ENCODE measurements at places on chromosomes 7 and 10. TPM values are rescaled to one million over a fixed set of nuclear protein-coding genes. Genes with fewer than 3 reads are reported as not detected.

The DDX21 gene
- 41.0 TPM for total RNA-seq

DNA sequence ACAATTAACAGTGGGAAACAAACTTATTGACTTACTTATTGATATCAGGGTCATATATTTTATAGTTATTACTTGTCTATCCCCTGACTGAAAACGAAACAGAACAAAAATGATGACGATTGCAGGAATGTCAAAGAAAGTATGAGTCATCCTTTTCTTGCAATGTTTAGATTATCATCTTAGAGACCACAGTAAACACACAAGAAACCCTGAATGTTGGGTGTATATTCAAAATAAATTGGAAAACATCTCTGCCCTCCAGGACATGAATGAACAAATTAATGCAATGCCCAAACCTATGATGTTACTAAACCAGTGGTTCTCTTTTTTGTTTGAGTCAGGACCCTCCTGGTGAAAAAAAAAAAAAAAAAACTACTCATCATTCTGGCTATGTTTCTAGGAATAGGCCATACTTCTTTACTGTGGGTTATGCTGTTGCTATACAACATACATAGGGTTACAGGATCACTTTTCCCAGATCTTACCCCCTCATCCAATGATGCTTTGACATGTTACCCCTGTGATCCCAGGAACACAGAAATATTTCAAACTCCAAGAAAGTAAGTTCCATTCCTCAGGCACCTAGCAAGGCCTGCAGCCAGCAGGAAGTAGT lies 623.4 kb upstream of the IGFBP3 start:
- no peak for DNase-seq

DNA sequence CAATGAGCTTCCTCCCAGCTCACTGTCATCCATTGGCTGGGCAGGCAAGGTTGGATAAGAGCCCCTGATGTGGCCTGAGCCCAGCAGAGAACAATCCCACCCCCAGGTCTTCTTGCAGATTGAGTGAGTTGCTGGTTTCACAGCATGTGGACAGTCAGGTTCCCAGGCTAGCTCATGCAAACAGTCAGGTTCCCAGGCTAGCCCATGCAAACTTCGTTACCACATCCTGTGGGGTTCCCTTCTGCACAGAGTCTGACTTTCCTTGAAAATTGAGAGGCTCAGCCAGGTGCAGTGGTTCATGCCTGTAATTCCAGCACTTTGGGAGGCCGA lies 67.1 kb downstream of the TMEM130 start:
- DNase-seq: no peak

GRCh38 chr7:68073701-68074100 lies 1077.1 kb downstream of the TYW1 start:
- DNase-seq: no peak

DNA sequence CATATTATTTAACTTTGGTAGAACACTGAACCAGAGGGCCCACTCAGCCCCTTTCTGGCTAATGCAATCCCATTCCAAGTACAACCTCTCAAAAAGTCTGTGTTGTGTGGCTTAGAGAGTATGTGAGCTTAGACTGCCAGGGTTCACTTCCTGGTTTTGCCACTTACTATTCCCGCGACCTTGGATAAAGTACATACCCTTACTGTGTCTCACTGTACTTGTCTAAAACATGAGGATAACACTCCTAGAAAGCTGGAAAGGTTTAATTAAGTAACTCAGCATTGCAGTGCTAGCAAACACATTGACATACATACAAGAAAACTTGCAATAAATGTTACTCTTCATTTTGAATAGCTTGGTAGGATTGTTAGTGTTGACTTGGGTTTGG lies 215.8 kb downstream of the CHCHD3 start:
- DNase-seq: no peak

The ASL gene
- total RNA-seq: 25.7 TPM

GRCh38 chr10:98340261-98340939 lies 72.4 kb upstream of the LOXL4 start:
- DNase-seq: no peak

DNA sequence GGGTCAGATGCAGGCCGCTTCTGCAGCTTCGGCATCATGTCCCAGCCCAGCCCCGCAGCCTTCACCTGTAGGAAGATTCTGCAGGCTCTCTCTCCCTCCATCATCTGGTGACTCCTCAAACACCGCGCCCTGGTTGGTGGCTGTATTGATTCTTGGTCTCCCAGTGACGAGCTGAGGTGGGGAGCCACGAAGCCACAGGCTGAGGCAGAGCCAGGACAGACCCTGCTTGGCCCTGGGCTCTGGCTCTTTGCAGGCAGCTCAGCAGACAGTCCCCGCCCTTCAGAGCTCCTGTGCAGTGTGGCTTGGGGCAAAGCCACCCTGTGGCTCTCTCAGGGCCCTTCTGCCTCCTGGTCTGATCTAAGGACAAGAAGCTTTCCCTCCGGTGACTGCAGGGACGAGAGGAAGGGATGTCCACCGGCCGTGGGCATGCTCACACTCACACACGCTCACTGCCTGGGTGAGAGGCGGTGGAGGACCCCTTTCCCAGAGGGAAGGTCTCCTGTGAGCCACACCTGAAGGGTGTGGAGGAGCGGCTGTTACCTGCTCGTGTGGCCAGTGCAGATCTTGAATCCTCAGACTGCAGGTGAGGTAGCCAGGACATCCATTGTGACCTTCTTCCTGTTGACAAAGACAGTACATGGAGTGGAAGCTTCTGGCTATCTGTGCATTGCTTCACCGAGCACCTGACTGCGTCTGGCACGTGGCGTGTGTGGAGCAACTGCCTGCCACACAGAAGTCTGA lies 79.6 kb downstream of the INPP5A start:
- DNase-seq: no peak

The RET gene
- 0.80 TPM for total RNA-seq

GRCh38 chr7:284762-285722 lies 4.9 kb upstream of the FOXL3 start:
- no peak for DNase-seq

DNA sequence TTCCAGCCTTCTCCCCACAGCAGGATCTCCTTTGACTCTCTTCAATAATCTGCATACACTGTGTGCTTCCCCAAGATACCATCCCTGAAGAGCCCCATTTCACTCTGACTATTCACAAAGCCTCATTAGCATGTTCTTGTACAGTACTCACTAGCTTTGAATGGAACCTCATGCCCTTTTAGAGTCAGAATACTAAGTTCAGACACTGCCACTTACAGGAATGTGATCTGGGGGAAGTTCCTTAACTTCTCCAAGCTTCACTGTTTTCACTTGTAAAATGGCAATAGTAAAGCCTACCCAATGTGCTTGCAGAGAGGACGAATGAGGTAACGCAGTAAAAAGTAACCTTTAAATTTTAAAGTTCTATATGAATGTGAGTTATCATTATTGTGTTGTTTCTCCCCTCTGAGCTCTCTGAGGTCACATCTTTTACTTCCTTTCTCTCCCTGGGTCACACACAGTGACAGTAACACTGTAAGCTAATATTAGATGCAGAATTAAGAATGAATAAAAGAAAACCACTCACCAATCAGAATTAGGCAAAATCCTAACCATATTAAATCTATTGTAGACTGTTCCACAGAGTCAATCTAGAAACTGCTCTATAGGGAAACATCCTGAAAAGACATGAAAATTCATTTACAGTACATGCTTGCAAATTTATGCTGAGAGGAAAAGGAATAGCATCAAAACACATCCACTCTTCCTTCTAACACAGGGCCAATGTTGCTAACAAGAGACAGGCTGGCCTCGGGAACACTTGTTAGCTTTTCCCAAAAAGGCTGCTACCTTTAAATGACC lies 64.2 kb upstream of the IL6 start:
- DNase-seq: no peak

GRCh38 chr7:95095966-95096540 lies 188.7 kb downstream of the PPP1R9A start:
- DNase-seq: no peak

DNA sequence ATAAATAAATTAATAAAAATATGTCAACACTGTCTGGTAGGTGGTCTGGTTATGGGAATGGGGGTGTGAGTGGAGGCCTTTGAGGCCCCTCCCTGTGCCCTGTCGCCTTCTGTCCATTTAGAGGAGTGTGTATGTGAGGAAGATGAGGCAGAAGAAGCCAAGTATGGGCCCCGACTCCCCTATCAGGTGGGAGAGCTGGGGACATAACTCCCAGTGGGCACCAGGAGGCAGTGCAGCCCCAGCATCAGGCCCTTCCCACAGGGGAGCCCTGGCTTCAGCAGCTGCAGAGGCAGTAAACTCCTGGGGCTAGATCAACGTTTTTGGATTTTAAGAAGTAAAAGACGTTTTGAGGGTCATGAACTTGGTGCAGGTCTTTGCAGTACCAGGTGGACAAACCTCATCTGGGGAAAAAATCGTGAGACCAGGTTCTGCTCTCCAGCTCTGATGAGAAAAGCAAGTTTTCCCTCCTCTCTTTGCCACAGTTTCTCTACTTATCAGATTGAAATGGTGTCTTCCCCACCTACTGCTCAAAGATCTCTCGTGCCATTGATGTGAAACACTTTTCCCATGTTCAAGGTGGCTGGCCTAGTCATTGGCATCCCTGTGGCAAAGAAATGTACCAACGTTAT lies 167.8 kb upstream of the EEPD1 start:
- peak; percentile 88 for DNase-seq

The MACC1 gene
- total RNA-seq: 0.98 TPM

The TMEM184A gene
- 0.27 TPM for total RNA-seq

- peak; percentile 83 for DNase-seq
Observed at GRCh38 chr7:98286093-98286539, 4.6 kb downstream of the BRI3 start.

DNA sequence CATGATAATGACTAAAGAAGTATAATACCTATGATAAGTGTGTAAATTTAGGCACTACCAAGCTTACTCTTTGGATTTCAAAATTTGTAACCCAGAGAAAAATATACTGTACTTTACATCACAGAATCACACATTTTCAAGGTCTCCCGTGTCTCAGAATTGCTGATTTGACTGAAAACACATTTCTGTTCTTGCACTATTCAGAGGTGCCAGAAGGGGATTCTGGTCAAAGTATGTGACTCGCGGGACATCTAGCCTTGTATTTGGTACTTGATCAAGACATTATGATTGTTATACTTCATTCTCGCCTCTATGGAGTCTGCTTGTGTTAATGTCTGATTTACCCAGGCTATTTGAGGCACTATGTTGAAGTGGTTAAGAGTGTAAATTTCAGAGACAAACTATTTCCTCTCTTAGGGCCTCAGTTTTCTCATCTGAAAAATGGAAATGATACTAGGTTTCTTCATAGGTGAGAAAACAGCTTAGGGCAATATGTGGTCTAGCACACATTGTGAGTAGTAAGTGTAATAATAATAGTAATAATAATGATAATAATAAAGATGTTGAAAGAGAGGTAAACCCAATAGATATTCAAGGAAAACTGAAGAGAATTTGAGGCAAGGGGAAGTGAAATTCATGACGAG lies 320.4 kb downstream of the RNLS start:
- no peak for DNase-seq

DNA sequence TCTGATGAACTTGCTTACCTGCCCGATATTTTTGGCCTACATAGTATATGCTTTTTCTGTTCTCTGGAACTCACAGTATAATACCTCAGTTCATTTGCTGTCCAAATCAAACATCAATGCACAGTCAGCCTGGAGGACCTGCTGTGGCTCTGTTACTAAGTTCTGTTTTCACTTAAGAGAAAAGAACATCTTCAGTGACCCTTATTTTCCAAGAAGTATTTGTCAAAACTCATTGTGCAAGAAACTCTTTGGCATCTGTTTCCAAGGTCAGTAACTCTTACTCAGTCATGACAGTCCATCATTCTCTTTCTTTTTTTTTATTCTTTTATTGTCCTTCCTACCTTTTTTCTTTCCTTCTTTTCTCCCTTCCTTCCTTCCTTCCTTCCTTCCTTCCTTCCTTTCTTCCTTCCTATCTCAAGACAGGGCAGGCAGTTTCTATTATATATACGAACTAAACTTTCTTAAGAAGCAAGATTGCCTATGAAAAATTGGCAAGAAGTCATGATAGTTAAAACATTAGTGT lies 37.8 kb upstream of the SEM1 start:
- no peak for DNase-seq

The CPA1 gene
- total RNA-seq: 4.1 TPM

The CPA2 gene
- 1.2 TPM for total RNA-seq

- no peak for DNase-seq
Observed at GRCh38 chr7:41621953-41622831, 80.7 kb downstream of the INHBA start.

- DNase-seq: no peak
Observed at GRCh38 chr10:124921261-124921660, 20.7 kb upstream of the ZRANB1 start.

The BLNK gene
- total RNA-seq: 13.1 TPM

GRCh38 chr7:29350351-29350750 lies 155.8 kb downstream of the CHN2 start:
- DNase-seq: no peak

DNA sequence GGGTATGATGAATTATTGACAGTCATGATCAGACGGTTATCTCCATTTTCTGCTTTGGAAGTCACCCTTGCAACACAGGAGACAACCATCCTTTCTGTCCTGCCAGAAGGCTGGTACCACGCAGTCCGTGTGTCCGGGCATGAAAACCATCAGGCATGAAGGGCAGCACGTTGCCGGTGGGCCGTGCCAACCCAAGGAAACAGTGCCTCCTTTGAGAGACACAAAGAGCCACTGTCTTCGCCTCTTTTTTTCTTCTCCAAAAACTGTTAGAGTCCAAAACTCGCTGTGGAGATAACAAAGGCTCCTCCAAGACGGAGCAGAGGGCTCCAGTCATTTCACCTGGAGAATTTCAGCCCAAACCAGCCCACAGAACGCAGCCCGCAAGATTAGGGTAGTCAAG lies 60.4 kb upstream of the ARHGAP21 start:
- DNase-seq: no peak

- DNase-seq: no peak
Observed at GRCh38 chr7:63998549-63998948, at the start of gene ZNF722. Gene ZNF722, plus strand, starts transcription at chr7:63998849. Its CDS starts 113 bp downstream, at chr7:63998962.

GRCh38 chr10:5656737-5657579 lies 9.4 kb downstream of the ASB13 start:
- no peak for DNase-seq

The FAM25C gene
- not detected for total RNA-seq

The UNCX gene
- not detected for total RNA-seq

The BAIAP2L1 gene
- total RNA-seq: 5.1 TPM

The GATA3 gene
- total RNA-seq: 2.6 TPM

The PAXIP1 gene
- 14.0 TPM for total RNA-seq

- DNase-seq: no peak
Observed at GRCh38 chr10:49120911-49121310, 5.6 kb upstream of the VSTM4 start.

- no peak for DNase-seq
Observed at GRCh38 chr7:21767300-21767900, 178.3 kb downstream of the CDCA7L start.

DNA sequence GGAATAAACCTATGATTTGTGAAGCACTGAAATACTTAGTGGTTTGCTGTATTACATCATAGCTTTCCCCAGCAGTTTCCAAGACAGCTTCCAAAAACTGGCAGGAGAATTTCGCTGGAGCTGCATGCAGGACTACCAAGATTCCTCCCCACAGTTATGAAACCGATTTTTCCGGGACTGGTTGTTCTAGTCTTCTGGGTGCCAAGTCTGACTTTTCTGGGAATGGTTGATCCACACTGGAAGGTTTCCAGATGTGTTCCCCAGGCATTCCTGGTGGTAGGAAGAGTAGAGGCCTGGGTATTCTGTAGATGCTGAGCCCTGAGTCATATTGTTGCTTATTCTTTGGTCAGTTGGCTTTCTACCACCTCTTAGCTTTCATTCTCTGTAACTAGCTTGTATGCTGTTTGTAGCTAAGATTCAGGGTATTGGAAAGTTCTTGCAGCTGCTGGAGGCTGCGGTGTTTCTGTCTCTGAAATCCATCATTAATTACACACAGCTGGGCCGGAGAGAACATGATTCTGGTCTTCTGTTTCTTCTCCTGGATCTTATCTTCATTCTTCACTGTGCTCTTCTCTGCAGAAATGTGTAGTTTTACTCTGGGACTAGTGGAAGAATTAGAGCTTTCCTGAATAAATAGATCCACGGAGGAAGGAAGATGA lies 6.3 kb downstream of the ABCC2 start:
- no peak for DNase-seq

The HIPK2 gene
- total RNA-seq: 65.2 TPM
